ENCODE measurements at places on chromosomes 3 and 15.

- no peak for DNase-seq
Measured at GRCh38 chr15:27070841-27071240, 99.9 kb downstream of the GABRG3 start.

- no peak for DNase-seq
Measured at GRCh38 chr15:80582816-80583423, 112.2 kb upstream of the ABHD17C start.

GRCh38 chr15:75713338-75713895, 769 bp upstream of the CSPG4 start:
- peak; percentile 12 for DNase-seq

GRCh38 chr3:76912841-76913383, 127.0 kb upstream of the ROBO2 start:
- DNase-seq = peak; percentile 10

DNA sequence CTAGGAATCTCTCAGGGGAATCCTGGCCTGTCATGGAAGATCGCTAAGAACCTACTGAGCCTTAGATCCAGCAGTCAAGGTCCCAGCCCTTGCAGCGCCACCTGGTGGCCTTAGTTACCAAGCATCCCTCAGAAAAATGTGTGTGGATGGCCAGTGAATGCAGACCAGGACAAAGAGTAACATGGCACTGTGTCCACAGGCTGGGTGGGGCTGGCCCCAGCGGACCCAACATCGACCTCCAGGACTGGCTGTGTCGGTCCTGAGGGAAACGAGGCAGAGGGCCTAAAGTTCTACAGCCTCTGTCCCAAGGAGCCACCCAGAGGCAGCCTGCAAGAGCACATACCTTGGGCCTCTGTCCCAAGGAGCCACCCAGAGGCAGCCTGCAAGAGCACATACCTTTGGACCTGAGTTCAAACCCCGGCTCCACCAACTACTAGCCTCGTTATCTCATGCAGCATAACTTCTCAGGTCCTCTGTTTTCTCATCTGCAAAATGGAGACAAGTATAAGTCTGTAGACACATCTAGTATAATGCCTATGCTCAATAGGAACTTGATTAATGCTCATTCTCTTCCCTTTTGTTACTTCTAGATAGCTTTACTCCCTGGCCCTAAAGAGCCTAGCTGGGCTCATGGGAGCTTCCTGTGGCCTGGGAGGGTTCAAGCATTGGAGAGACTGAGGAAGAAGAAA, 57.5 kb upstream of the HERC1 start:
- DNase-seq = peak; percentile 51

GRCh38 chr3:100401674-100402041, 319 bp downstream of the LNP1 start:
- DNase-seq = peak; percentile 21

DNA sequence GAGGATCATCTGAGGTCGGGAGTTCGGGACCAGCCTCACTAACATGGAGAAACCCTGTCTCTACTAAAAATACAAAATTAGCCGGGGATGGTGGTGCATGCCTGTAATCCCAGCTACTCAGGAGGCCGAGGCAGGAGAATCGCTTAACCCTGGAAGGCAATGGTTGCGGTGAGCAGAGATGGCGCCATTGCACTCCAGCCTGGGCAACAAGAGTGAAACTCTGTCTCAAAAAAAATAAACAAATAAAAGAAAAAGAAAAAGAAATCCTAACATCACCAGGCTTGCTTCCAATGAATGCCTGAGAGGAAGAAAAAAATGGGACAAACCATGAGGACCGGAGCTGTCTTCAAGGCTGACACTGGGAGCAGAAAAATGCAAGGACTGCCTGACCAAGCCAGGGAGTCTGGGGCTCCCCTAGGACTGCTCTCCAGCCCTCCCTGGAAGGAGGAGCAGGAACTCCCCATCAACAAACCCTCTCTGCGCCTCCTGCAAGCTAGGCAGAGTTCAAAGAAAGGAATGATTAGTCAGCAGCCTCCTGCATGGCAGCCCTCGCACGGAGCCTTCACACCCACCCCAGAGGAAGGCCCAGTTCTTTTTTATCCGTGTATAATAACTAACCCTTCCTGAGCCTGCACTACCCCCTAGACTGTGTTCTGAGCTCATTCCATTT, 55.4 kb downstream of the NUP210 start:
- DNase-seq = peak; percentile 2

GRCh38 chr3:149292666-149293065, 40.8 kb downstream of the TM4SF18 start:
- no peak for DNase-seq

DNA sequence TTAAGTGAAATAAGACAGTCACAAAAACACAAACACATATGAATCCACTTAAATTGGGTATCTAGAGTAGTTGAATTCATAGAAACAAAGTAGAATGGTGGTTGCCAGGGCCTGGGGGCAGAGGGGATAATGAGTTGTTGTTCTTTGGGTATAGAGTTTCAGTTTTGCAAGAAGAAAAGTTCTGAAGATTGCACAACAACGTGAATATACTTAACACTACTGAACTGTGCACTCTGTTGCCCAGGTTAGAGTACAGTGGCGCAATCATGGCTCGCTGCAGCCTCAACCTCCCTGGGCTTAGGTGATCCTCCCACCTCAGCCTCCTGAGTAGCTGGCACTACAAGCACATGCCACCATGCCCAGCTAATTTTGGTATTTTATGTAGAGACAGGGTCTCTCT, 14.9 kb downstream of the GRAMD2A start:
- DNase-seq = peak; percentile 86

DNA sequence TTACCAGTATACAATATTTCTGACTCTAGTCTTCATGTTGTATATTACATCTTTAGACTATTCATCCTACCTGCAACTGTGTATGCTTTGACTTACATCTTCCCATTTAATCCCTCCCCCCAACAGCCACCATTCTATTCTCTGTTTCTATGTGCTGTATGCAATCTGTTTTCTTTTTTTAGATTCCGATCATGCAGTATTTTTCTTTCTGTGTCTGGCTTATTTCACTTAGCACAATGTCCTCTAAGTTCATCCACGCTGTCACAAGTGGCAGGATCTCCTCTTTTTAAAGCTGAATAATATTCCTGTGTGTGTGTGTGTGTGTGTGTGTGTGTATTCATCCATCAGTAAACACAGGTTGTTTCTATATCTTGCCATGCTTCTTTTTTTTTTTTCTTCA, 66.4 kb upstream of the NUDT16 start:
- no peak for DNase-seq

- no peak for DNase-seq
Measured at GRCh38 chr3:122271246-122271898, 53.7 kb upstream of the CSTA start.

GRCh38 chr3:178255315-178255714, 280.9 kb upstream of the KCNMB2 start:
- peak; percentile 6 for DNase-seq

DNA sequence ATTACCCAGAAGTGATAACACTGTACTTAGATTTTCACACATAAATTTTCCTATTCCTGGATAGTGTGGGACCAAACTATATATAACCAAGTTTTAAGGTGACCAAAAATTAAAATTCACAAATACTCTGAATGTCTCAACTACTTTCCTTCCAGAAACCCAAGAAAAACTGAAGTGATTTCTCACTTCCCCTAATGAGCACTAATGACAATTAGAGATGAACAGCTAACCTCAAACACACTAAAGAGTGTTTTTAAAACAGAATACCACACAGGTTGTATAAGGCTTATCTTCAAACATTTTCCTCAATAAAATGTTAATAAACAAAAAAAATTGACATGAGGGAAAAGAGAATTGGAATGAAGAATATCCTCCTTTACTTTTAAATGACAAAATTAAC, 188.2 kb downstream of the ZBTB20 start:
- DNase-seq = no peak

DNA sequence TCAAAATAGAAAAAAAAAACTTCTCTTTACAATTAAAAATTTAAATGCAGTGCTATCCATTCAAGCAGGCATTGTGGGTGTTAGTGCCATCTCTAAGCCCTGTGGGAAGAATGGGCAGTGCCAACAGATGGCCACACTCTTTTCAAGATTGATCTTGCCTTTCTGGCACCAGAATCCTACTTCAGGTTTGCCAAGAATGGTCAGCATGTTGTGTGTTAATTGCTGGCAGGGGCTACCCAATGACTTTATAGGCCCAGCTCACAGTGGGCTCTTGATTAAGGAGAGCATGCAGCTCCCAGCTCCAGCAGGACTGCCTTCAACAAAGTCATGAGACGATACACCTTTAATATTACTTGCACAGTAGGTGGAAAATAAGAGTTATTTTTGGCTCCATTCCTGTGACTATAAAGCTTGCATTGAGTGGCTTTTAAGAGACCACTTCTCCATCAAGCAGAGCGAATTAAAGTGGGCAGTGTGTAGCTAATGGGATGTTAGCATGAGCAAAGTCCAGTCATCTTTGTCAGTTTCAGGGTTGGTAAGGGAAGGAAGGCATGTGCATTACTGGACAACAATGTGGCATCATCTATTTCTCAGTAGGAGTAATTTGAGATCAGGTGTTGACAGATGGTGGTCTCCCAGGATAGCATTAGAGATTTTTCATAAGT, 476.8 kb downstream of the C3orf38 start:
- no peak for DNase-seq

- peak; percentile 49 for DNase-seq
Measured at GRCh38 chr15:32636410-32636809, 5.1 kb upstream of the SCG5 start.

DNA sequence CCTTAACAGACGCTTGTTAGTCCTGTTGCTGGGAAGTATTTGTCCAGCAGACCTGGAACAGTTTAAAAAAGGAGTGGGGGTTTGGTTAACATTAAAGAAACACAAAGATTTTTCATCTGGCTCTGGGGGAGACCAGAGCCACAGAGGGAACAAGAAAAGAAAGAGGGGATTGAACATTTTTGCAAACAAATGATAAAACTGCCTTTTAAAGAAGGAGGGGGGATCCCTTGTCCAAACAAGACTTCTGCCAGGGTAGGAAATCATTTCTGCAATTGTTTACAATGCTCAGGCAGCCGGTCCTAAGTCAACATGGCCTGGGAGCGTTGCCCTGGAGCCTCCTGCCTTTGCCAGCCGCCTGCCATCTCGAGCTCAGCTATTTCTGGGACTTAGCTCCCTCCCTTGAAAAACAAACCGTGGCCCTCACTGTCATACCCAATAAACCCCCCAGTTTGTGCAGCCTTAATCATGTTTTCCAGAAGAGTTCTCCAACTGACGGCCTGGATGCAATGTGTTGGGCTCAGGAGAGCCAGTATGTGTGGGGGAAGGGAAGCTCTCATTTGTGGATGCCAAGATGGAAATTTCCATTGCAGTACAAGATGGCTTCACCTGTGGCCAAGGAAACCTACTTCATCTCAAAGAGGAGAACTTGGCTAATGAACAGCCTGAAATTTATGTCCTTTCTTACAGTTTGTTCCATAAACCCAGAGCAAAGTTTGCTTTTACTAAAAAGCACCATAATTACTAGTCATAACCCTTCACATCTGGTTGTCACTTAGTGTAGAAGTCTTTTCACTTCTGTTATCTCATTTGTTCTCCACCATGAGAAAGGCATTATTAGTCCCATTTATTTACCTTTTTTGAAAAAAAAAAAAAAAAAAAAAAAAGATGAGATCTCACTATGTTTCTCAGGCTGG, 75.9 kb upstream of the RNU6-1 start:
- DNase-seq = peak; percentile 56

- DNase-seq = no peak
Measured at GRCh38 chr15:38682861-38683260, 118.2 kb upstream of the RASGRP1 start.

- no peak for DNase-seq
Measured at GRCh38 chr15:36940219-36940618, 160.1 kb downstream of the MEIS2 start.

All from renal cortical epithelial cell (primary cell).